ENCODE measurements at places on chromosomes 4 and X.
A peak's percentile ranks its signal among the peaks of the same experiment; 100 is the strongest.

DNA sequence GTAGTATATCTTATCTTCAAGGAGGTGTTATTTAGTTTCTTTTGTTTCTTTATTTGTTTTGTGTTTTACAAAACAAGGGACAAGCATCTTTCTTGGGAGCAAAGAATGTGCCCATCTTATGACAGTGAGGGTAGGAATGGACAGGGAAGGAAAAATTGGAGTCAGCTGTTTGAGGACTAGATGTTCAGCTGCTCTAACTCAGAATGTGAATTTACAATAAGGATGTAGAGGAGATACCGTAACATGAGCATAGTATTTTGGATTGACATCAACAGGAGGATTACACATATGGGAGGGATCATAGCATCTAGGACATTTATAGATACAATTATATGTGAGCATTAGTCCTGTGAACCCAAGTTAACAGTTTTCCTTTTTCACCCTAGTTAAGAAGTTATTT, 89.0 kb upstream of the GK2 start:
- DNase-seq, result no peak

GRCh38 chr4:108607079-108607815, 13.1 kb upstream of the RPL34 start:
- no peak for DNase-seq

- DNase-seq, result no peak
Observed at GRCh38 chr4:98262431-98262830, 1.2 kb downstream of the RAP1GDS1 start.

DNA sequence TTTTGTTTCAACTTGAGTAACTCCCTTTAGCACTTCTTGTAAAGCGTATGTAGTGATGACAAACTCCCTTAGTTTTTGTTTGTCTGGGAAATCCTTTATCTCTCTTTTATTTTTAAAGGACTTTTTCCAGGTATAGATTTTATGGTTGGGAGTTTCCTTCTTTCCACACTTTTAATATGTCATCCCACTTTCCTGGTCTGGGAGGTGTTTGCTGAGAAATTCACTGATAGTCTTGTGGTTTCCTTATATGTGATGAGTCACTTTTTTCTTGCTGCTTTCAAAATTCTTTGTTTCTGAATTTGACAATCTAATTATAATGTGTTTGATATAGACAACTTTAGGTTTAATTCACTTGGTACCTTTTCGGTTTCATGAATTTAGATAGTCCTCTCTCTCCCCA, 353.9 kb downstream of the GPAT3 start:
- DNase-seq, result no peak

DNA sequence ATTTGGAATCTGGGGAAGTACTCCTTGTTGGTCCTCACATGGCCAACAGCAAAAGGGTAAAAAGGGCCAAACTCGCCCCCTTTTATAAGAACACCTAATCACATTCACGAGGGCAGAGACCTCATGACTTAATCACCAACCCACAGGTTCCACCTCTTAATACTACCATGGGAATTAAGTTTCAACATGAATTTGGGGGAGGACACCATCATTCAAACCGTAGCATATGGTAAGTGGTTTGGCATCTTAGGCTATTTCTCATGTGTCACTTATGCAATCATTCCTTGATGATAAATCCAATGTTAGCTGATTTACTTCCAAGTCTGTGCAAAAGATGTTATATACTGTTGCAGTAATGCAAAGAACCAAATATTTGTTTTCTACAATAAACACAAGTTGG, 302.9 kb upstream of the FAM241A start:
- no peak for DNase-seq

- DNase-seq, result no peak
Observed at GRCh38 chrX:9983846-9984245, 16.7 kb downstream of the CLDN34 start.

GRCh38 chrX:108134724-108135123, 43.1 kb downstream of the ATG4A start:
- no peak for DNase-seq

GRCh38 chr4:159673221-159673620, 570.3 kb downstream of the RAPGEF2 start:
- no peak for DNase-seq

DNA sequence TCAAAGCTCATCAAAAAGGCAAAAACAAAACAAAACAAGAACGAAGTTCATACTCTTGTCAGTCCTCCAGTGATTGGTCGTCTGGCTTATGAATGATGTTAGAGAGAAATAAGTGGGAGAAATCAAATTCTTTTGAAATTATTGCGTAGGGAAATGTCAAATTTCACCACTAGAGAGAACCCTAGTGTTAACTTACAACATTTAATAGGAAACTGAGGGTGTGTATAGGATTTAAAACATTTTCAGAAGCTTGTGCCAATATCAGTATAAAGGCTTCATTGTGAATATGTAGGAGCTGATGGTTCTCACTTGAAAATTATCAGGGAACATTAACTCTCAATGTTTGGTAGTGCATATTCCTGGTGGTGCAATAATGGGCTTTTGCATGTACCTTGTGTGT, 17.4 kb downstream of the ADH6 start:
- peak; percentile 42 for DNase-seq

GRCh38 chr4:120286813-120287212, 220.2 kb upstream of the MAD2L1 start:
- no peak for DNase-seq

- DNase-seq, result peak; percentile 5
Observed at GRCh38 chr4:17884063-17884462, 73.3 kb downstream of the NCAPG start.

DNA sequence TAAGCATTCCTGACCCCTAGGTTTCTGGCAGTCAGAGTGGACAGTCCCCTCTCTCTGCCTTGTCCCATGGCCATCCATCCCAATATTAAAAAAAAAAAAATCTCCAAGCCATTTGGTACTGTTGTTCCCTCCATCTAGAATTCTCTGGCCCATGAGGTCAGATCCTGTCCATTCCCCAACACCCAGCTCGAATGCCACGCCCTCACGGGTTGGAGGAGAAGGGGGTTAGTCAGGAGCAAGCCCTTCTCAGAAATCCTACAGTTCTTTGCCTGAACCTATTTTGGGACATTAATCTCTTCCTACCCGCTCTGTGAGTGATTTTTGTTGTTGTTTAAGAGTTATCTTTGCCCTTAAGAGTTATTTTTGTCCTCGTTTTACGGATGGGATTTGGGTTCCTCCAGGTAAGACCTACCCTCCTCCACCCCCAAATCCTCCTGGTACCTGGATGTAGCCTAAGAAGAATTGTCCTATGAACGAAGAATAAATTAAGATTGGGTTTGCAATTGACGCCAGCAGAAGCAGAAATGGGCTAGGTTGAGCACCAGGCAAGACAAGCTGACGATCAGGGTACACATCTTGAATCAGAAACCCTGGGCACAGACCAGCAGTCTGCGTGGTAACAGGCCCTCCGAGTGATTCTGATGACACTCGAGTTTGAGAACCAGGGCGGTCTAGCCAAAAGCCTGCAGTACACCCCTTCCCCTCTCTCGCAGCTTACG, 977 bp downstream of the RNF175 start:
- DNase-seq, result no peak

- no peak for DNase-seq
Observed at GRCh38 chrX:27446423-27446822, 16.7 kb downstream of the PPP4R3C start.

DNA sequence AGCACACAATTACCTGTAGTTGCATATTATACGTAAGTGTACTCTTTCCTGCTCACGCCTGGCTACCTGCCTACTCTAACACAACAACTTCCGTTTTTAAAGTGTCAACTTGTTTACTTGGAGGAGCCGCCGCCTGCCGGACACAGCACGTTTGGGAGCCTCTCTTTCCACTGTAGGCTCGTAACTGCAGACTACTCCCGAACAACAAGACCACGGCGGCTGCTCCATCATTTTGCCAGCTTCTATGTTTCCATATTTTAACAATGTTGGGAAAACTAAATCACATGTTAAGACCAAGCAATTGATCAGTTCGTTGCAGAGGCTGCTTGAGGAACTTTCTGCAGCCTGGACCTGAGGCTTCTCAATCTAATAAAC, 841 bp downstream of the MTNR1A start:
- peak; percentile 28 for DNase-seq

- DNase-seq, result no peak
Observed at GRCh38 chr4:113641025-113641431, 120.5 kb downstream of the CAMK2D start.

GRCh38 chr4:181909368-181909767, 333.8 kb upstream of the TENM3 start:
- peak; percentile 52 for DNase-seq

Measured in AG08395 (cell line).